Spinal cord (tissue), 10 donors: ENCODE measurements at places on chromosomes 3 and 15.

- no peaks in the 10 kb centered on the region for H3K36me3 ChIP-seq
- no peaks in the 10 kb centered on the region for H3K4me1 ChIP-seq
- H3K4me3 ChIP-seq, result no peak overlapping the region
- H3K27ac ChIP-seq, result no peak overlapping the region
- no peak for DNase-seq
- no peaks in the 10 kb centered on the region for H3K27me3 ChIP-seq
Observed at GRCh38 chr3:2446146-2446545, 347.5 kb downstream of the CNTN4 start.

DNA sequence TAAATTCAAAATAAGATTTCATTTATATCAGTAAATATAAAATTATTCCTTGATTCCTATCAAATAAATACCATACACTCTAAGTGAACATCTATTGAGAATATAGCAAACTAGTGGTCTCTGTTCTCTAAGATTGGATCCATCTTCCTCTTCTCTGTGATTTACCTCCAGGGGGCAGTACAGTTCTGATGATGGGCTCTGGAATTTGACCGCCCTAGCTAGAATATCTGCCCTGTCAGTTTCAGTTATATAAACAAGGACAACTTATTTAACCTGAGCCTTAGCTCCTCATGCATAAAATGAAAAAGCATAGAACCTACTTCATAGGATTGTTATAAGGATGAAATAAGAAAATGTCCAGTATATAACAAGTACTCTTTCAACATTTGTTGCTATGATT lies 171.1 kb upstream of the CCDC54 start:
- no peak for DNase-seq
- H3K27ac ChIP-seq, result no peak overlapping the region
- H3K4me3 ChIP-seq, result no peak overlapping the region
- H3K27me3 ChIP-seq, result no peaks in the 10 kb centered on the region
- H3K36me3 ChIP-seq, result no peaks in the 10 kb centered on the region

DNA sequence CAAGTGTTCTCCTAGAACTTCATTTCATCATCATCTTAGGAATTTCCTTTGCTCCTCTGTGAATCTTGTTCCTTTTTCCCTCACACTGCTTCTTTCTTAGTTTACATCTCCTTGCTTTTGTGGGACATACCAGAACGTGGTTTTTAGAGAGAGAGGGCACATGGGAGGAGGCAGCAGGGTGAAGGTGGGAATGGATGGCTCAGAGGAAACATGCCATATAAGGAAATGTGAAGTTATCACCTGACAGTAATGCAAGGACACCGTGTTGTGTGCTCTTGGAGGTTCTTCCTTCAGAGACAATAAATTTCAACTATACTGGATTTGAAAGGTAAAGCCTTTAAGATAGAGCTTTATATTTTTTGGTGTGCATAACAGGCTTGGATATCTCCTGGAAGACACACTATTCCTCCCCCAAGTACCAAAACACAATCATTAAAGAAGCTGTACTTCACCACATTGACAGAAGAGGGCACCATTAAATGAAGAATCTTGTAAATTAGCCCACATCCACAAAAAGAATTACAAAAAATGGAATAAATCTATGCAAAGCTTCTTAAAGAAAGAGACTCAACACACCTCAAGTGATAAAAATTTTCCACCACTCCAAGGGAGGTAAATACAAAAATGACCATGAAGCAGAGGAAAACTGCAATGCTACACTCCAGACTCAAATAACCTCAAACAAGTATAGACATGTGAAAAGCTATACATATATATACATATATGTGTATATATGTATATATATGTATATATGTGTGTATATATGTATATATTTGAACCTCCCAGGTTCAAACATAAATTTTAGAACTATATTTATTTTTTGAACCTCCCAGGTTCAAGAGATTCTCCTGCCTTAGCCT lies 26.1 kb downstream of the RPL39L start:
- H3K27ac ChIP-seq, result no peak overlapping the region
- no peak for DNase-seq
- H3K27me3 ChIP-seq, result no peaks in the 10 kb centered on the region
- H3K36me3 ChIP-seq, result no peaks in the 10 kb centered on the region
- no peak overlapping the region for H3K4me3 ChIP-seq

DNA sequence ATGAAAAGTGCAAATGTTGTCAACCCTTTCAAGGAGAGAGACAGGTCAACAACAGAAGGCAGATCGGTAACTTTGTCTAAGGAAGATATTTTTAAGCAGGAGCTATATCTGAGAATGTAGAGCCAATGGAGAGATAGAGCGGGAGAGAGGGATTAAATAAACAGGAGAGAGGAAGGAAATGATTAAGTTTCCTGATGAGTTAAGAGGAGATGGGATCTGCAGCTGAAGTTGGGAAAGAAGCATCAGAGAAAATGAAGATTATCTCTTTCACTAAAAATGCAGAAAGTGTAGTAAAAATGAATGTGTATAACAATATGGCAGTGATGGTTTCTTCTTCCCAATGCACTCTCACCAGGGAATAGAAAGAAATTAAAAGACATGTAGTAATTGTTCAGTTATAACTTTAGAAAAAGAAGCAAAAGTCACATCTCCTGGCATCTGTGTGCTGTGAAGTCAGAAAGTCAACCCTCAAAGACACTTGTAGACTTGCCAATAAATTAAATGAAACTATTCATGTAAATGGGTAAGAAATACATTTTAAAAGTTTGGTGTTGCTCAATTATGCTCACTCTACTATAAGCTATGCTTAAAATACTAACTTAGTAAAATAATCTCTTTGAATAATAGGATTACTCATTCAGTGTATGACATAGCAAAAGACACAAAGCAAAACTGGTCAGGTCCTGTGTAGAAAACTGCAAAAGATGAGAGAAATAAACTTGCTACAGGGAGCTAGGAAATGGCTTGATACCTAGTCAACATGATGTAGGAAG lies 264.6 kb downstream of the ZIC4 start:
- no peak for DNase-seq
- no peak overlapping the region for H3K4me3 ChIP-seq
- no peaks in the 10 kb centered on the region for H3K36me3 ChIP-seq
- H3K27ac ChIP-seq, result no peak overlapping the region

- H3K27me3 ChIP-seq, result no peaks in the 10 kb centered on the region
- H3K27ac ChIP-seq, result no peak overlapping the region
- no peak overlapping the region for H3K4me3 ChIP-seq
- no peaks in the 10 kb centered on the region for H3K4me1 ChIP-seq
- peak; percentile 57 for DNase-seq
- H3K36me3 ChIP-seq, result no peaks in the 10 kb centered on the region
Observed at GRCh38 chr3:130480736-130481135, 36.2 kb upstream of the COL6A6 start.

- no peaks in the 10 kb centered on the region for H3K36me3 ChIP-seq
- DNase-seq, result no peak
- no peaks in the 10 kb centered on the region for H3K4me1 ChIP-seq
- no peak overlapping the region for H3K27ac ChIP-seq
- H3K27me3 ChIP-seq, result no peaks in the 10 kb centered on the region
- no peak overlapping the region for H3K4me3 ChIP-seq
Observed at GRCh38 chr3:194910414-194910984, 224.8 kb downstream of the FAM43A start.

- no peaks in the 10 kb centered on the region for H3K27me3 ChIP-seq
- no peak overlapping the region for H3K4me3 ChIP-seq
- peaks cover 5% of the 10 kb centered on the region for H3K36me3 ChIP-seq
- no peak for DNase-seq
Observed at GRCh38 chr3:196793246-196793645, 53.6 kb downstream of the PAK2 start.

DNA sequence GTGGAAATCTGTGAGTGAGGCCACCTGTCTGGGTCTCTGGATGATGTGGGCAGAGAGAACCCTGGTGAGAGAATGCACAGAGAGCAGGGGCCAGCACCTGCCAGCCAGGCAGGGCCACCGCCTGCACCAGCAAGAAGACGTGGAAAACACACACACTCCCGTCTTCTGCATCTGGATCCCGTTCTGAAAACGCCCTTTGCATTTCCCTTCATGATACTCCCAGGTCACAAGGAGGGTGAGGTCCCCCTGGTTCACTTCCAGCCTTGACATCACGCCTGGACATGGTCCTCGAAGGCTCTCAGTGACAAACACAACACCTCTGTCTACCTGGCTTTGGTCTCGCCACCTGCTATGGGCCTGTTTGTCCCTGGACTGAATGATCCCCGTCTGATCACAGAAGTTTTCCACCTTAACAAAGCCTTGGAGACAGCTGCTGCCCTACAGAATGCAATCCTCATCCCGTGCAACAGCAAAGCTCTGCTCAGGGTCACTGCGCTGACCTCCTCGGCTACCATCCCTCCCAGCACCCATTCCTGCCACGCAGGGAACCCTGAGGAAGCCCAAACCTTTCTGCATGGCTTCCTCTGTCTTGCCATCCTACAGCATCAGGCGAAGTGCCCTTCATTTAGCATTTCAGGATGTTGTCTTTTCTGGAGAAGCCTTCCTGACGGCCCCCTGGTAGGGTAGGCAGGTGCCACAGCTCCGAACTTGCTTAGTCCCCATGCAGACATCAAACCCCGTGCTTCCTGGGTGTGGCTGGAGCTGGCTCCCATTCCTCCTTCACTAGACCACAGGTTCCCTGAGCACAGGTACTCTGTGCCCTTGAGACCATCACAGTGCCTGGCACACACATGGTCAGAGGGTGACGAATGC lies 122.5 kb downstream of the ATP10A start:
- no peaks in the 10 kb centered on the region for H3K36me3 ChIP-seq
- H3K27ac ChIP-seq, result no peak overlapping the region
- H3K4me1 ChIP-seq, result peaks cover 25% of the 10 kb centered on the region
- no peak overlapping the region for H3K4me3 ChIP-seq

GRCh38 chr3:129442486-129442885 lies 2.5 kb downstream of the IFT122 start:
- no peaks in the 10 kb centered on the region for H3K27me3 ChIP-seq
- no peak overlapping the region for H3K4me3 ChIP-seq
- DNase-seq, result no peak
- no peak overlapping the region for H3K27ac ChIP-seq

DNA sequence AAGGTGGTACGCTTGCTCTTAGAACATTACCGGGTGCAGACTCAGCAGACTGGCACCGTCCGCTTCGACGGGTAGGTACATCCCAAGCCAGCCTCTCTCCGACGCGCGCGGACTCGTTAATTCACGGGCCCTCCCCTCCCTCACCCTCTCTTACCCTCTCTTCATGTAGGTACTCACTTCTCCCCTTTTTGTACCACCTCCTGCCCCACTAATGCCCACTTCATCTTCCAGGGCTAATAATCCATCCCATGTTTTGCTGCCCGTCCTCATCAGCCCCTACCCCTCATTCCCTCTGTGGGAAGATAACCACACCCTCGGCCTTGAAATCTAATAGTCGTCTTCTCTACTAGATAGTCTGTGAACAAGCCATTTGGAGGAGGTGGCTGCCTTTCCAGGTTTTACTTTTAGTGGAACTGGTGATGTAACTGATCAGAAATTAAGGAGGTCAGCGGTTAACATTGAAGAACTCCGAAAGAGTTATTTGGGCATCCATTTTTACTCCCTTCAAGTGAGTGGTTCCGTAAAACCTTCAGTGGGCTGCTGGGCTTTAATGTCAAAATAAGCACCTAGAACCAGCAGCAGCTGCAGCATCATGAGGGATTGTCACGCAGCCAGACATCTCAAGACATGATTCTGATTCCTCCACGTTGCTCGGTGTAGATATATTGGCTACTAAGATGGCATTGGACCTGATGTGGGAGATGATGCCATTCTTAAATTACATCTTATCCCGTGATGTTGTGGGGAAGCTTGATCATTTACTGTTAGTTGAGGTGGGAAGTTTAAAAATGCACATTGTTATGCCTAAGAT lies 1.3 kb downstream of the FEM1B start:
- no peaks in the 10 kb centered on the region for H3K36me3 ChIP-seq
- DNase-seq, result no peak
- no peaks in the 10 kb centered on the region for H3K27me3 ChIP-seq
- H3K4me3 ChIP-seq, result peak overlapping the region; percentile 92
- peaks cover 7% of the 10 kb centered on the region for H3K4me1 ChIP-seq

DNA sequence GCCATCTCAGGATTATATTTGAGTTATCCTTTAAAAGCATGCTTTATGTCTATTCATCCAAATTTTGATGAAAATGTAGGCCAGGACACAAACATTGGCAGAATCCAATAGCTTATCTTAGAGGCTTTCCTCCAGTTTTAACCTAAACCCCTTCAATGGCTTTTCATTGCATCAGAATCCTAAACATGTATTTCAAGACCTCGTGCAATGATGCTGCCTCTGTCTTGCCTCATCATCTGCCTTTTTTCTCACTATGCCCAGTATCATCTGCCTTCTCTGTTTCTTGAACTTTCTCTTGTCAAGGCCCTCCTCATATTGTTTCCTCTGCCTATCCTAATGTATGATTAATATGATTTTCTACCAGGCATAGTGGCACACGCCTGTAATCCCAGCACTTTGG lies 76.1 kb upstream of the MAP4 start:
- H3K4me3 ChIP-seq, result no peak overlapping the region
- no peaks in the 10 kb centered on the region for H3K27me3 ChIP-seq
- no peaks in the 10 kb centered on the region for H3K36me3 ChIP-seq
- peaks cover 10% of the 10 kb centered on the region for H3K4me1 ChIP-seq
- H3K27ac ChIP-seq, result no peak overlapping the region
- no peak for DNase-seq

- no peaks in the 10 kb centered on the region for H3K36me3 ChIP-seq
- H3K4me3 ChIP-seq, result no peak overlapping the region
- H3K27me3 ChIP-seq, result no peaks in the 10 kb centered on the region
- H3K27ac ChIP-seq, result no peak overlapping the region
Observed at GRCh38 chr15:63990454-63990853, 55.8 kb downstream of the DAPK2 start.

DNA sequence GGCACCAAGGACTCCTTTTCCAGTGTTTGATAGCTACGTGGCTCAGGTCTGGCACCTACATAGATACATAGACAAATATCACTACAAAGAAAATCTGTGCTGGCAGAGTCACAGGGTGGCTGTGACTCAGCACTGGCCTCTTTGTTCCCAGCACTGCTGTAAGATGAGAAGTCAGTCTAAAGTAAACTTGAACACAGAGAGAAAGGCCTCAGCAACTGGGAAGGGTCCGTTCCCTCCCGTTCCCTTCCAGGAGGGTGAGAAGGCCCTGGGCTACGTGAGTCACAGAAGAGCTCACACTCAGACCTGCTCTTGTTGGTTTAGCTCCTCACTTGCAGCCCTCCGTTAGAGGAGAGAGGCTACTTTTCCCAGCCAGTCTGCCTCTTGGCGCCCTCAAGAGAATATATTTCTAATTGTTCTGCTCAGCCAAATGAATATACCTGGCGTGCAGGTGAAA lies 23.1 kb downstream of the ANXA2 start:
- H3K27ac ChIP-seq, result peak overlapping the region; percentile 4
- H3K36me3 ChIP-seq, result no peaks in the 10 kb centered on the region
- no peak overlapping the region for H3K4me3 ChIP-seq
- H3K27me3 ChIP-seq, result no peaks in the 10 kb centered on the region
- DNase-seq, result no peak
- peaks cover 22% of the 10 kb centered on the region for H3K4me1 ChIP-seq
